ENCODE measurements at places on chromosomes 7 and 10.

- no peak for DNase-seq
Observed at GRCh38 chr7:36084485-36085091, 68.5 kb upstream of the EEPD1 start.

- DNase-seq: no peak
Observed at GRCh38 chr10:4742217-4742616, 83.8 kb upstream of the AKR1E2 start.

- DNase-seq: no peak
Observed at GRCh38 chr10:99461230-99461629, 30.8 kb upstream of the GOT1 start.

DNA sequence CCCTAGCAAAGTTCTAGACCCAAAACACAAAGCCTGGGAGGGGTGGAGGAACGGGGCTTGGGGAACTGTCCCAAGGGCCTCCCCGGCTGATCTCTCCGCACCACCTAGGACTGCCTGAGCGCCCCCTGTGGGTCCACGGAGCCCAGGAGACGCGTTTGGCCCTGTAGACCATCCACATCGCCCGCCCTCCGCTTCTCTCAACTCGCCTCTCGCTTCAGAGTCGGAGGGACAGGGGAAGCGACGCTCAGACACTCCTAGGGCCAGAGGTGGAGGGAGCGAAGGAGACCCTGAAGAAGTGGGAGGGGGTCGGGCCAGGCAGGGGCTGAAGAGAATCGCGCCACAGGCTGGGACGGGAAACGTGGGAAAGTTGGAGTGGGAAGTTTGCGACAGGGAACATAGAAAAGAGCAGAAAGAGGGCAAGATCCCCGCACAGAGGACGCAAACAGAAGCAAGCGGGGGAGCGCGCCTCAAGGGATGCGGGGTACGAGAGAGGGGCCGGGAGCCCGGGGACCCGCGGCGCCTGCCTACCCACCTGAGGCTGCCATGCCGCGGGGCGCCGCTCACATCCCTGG lies 378 bp downstream of the PIK3AP1 start:
- peak; percentile 30 for DNase-seq

- DNase-seq: no peak
Observed at GRCh38 chr10:5944389-5945189, 32.8 kb downstream of the IL15RA start.

GRCh38 chr10:77746047-77746707 lies 108.6 kb upstream of the KCNMA1 start:
- no peak for DNase-seq

GRCh38 chr10:113681533-113682470 lies 2.1 kb downstream of the CASP7 start:
- DNase-seq: peak; percentile 14

GRCh38 chr10:64093946-64094535 lies 572.8 kb downstream of the REEP3 start:
- no peak for DNase-seq

GRCh38 chr7:108210796-108211195 lies 80.6 kb upstream of the LAMB4 start:
- DNase-seq: no peak

GRCh38 chr7:3825491-3825890 lies 524.4 kb downstream of the SDK1 start:
- DNase-seq: no peak

DNA sequence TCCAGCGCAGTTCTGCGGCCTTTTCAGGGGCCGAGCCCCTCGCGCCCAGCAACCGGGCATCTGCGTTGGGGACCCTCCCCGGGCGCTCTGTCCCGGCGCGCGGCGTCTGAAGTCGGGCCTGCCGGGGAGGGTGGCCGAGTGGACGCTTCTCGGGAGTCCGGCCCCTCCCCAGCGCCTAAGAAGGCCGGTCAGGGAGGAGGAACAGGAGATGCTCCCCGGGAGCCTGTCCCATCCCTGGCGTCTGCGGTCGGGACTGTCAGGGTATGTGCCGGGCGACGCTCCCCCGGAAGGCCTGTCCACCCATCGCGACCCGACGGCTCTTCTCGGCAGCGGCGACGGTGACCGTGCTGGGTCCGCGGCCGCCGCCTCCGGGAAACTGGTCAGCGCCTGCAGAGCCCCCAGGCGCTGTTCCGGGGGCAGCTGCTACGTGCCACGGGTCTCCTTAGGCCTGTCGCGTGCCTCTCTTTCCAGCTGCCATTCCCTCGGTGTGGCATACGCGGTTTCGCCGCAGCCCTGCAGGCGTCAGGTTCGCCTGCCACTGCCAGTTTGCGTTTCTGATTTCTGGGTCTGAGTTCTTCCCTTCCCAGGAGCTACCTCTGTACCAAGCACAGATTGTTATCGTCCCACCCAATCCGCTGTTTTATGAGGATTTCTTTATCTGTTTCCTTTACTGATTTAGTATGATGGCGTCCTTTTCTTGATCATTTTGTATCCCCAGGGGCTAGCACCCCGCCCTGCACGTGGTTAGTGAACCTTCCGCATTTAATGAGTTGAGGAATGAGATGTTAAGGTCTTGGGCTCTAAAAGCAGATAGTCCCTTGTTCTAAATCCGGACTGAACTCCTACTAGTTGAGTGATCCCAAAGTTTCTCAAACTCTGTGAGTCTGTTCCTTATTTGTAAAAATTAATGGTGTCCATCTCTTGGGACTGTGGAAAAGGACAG lies 782 bp downstream of the IFIT5 start:
- peak; percentile 21 for DNase-seq

GRCh38 chr10:129868449-129869035 lies 95.5 kb downstream of the EBF3 start:
- no peak for DNase-seq

- DNase-seq: no peak
Observed at GRCh38 chr10:124579011-124579399, 117.4 kb downstream of the LHPP start.

- DNase-seq: no peak
Observed at GRCh38 chr10:115947104-115947503, 325.9 kb downstream of the GFRA1 start.

- DNase-seq: no peak
Observed at GRCh38 chr7:142669074-142669654, 80.1 kb upstream of the PRSS1 start.

- DNase-seq: no peak
Observed at GRCh38 chr10:117967149-117967650, 79.5 kb downstream of the RAB11FIP2 start.

DNA sequence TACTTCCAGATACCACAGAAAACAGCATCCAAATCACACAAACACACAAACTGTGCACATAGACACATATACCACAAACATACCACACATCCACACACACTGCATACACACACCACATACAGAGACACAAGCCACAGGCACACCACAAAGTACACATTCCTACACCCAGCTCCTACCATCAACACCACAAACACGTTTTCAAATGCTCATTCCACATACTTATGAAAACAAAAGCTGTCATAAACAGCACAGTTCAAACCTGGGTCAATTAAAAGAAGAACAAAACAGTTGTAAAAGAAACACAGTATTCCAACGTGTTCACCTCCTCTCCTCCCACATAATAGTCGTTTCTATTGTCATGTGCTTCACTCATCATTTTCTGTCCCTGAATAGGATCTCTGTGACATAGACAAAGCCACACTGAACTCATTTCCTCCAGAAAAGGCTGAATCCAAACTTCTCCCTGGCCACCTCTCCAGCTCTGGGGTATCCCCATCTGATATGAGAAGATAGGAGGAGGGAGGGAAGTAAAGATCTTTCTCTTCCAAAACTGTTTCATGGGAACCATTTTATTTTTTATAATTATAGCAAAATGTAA lies 89.2 kb downstream of the CXCL12 start:
- no peak for DNase-seq

DNA sequence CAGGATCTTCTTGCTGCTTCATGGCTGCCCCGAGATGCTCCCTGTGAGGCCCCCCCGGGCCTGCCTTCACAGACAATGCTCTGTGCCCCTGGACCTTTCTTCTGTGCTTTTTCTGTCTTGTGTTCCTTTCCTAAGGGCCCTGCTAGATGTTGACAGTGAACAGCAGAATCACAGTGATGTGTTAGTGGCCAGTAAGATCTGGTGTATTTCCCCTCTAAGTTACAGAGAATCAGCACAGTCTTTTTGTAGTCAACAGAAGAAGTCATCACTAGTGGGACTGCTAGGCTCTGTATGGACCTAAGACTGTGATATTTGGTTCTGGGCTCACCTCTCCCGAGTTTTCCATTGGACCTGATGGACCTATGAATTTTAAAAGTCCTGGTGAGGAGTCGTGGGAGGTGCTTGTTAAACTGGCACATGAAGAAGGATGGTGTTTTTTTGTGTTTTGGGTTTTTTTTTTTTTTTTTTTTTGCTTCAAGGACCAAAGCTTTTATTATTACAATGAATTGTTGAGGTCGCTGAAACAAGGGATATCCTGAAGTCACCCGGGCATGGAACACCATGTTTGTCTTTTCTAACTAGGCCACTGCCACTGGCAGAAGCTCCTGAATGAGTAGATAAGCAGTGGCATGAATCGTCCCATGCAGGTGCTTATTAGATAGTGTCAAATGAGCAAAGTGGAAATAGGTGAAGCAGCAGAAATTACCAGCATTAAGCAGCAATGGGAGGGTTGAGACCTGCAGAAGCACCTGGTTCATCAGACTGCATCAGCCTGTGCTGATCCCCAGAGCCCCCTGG lies 194.8 kb downstream of the CELF2 start:
- no peak for DNase-seq

DNA sequence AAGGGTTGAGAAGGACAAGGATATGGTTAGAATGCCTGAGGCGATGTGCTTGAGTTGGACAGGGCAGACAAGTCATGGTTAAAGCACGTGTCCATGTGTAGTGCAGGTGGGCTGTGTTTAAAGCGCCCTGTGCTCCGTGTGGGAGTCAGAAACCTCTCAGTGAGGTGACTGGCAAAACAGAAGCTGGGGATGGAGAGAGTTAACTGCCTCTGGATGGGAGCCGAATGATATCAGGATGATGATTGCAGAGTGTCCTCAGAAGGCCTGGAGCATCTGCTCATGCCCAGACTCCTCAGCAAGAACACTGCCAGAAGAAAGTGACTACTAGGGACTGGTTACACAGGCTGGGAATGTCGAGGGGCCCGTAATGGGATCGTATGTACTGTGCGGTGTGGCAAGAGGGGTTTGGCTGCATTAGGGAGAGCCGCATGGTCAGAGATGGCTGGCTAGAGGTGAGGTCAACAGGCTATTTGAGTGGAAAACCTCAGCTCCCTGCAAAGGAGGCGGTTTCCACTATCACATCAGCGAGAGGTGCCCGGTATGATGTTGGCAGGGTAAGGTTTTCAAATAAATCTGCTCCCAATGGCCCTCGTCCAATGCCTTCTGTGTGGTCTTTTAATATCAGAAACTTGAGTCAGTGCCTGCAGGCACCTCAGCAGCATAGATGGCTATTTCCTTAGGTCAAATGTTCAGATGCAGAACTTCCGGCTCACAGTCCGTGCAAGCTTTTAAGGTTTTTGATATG lies 26.1 kb upstream of the MRC1 start:
- no peak for DNase-seq

DNA sequence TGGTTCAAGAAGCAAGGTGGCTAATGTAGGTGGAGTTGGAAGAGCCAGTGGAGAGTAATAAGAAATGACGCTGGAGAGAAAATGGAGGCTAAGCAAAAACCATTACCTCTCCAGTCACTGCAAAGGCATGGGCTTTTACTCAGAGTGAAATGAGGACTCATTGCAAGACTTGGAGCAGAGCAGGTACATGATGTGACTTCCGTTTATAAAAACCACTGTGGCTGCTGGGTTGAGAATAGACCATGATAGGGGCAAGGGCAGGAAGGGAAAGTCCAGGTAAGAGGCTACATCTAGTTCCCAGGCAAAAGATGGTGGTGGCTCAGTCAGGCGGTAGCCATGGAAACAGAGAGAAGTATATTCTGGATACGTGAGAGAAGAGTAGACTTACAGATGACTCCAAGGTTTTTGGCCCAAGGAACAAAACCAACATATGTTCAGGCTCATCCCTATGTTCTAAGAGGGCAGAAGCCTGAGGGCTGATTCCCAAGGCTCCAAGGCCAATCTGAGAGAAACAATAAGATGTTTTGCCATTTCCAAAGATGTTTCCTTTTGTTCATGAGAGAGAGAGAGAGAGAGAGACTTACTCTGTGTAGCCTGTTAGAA lies 21.5 kb upstream of the PDE1C start:
- DNase-seq: no peak

GRCh38 chr7:37550426-37550825 lies 101.8 kb upstream of the ELMO1 start:
- DNase-seq: no peak

DNA sequence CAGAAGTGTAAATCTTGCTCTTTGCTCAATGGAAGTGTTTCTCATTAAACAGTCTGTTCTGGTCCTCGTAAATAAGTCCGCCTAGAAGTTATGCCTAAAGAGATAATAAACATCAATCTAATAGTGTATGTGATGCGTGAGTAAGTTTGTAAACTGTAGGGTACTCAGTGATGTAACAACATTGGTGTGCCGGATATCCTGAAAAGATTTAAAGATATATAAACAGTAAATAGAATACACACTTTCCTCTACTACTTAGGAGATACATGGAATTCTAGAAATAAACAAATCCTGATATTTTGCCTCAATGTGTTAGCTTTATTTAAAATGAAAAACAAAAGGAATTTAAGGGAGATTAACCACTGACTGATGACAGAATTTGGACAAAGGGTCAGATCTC lies 123.5 kb downstream of the AHR start:
- DNase-seq: no peak

DNA sequence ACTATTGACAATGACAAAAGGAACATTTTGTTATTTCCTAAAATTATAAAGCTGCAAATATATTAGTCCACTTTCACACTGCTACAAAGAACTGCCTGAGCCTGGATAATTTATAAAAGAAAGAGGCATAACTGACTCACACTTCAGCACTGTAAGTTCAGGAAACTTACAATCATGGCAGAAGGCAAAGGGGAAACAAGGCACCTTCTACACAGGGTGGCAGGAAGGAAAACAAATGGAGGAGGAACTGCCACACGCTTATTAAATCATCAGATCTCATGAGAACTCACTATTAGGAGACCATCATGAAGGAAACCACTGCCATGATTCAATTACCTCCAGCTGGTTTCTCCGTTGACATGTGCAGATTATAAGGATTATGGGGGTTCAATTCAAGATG lies 203.1 kb downstream of the TPK1 start:
- DNase-seq: no peak

DNA sequence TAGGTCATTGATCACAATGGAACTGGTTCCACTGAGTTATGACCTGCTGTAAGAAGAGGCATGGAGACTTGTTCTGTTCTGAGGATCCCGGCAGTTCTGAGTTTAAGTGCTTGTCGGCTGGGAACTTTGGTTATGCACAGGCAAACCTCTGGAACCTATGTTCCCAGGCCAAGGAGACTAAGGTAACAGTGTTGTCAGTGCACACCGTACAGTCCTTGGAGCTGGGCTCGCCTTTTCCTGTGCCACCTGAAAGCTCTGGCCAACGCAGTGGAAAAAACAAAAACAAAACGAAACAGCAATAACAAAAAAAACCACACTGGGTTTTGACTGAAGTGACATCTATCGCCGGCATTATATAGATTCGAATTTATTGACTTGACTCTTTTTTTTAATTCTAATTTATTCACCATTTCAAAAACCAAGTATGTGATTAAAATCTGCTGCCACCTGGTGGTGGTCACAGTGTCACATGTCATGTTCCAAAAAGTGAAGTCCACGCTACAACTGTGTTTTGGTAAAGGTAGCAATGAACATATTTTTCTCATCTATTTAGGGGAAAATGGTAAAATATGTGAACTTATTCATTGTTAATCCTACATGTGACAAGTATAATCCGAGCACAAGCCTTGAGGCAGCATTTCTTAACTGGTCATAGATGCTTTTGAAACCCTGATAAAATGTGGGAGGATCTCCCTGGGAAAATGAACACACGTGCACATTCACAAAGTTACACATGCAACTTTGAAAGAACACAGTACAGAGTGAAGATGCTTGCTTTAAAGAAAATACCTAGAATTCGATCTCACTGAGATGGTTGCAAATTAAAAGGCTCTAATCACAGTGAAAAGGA lies 113.8 kb upstream of the PPP2R2D start:
- DNase-seq: no peak
